ENCODE measurements at places on chromosomes 11 and 22.

DNA sequence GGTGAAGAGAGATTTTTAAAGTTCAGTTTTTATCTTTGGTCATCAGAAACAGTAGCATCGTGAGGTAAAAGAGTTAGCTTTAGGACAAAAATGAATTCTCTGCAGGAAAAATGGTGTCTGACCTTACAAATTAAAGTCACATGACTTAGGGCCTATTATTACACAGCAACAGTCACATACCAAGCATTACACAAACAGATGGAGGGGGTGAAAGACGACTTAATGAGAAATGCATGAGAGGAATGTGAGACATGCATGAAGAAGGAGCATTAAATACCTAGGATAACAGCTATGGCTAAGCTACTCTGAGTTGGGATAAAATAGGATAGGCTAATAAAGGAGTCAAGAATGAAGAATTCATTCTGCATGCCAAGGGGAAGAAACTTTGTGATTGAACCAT lies 77.5 kb downstream of the BLID start:
- H3K4me3 ChIP-seq = no peak overlapping the region
- no peaks in the 10 kb centered on the region for H3K27me3 ChIP-seq
- peaks cover 41% of the 10 kb centered on the region for H3K4me1 ChIP-seq

DNA sequence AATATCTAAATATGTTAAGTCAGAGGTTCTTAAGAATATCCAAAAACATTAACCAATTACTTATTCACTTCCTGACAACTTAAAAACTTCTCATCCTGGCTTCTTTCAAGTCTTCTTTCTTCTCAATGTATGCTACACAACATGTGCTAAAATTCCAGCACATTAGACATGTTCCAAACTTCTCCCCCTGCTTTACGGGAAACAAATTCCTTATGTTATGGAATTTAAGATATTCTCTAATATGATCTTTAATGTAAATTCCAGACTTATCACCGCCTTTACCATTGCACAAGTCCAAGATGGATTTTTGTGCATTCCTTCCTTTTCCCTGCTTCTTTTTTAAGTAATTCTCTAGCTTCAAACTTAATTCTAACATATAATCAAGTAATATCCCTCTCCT lies 964.5 kb upstream of the CHORDC1 start:
- DNase-seq = no peak
- peaks cover 22% of the 10 kb centered on the region for H3K4me1 ChIP-seq
- no peaks in the 10 kb centered on the region for H3K27me3 ChIP-seq
- no peak overlapping the region for H3K4me3 ChIP-seq
- H3K36me3 ChIP-seq = peaks cover 6% of the 10 kb centered on the region

DNA sequence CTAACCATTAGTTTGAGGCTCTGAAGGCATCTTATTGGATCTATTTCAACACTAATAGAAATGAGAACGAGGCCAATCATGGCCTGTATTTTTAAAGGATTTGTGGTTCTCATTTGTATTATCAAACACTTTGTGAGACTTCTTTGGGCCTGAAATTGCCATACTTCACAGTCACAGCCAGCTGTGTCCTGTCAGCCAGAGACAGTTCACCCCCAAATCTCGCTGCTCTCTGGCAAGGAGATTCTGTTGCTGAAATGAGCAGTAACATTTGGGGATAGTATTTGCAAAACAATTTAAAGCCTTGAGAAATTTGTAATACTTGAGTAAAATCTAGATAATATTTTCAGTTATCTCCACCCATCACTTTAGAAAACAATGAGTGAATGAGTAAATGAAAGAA lies 26.9 kb upstream of the TENM4 start:
- no peaks in the 10 kb centered on the region for H3K36me3 ChIP-seq
- no peak overlapping the region for H3K4me3 ChIP-seq
- peaks cover 8% of the 10 kb centered on the region for H3K4me1 ChIP-seq

GRCh38 chr22:46661221-46661851 lies 41.1 kb downstream of the GRAMD4 start:
- no peak overlapping the region for H3K4me3 ChIP-seq
- H3K36me3 ChIP-seq = no peaks in the 10 kb centered on the region
- peak overlapping the region; percentile 27 for H3K27ac ChIP-seq
- no peaks in the 10 kb centered on the region for H3K27me3 ChIP-seq

DNA sequence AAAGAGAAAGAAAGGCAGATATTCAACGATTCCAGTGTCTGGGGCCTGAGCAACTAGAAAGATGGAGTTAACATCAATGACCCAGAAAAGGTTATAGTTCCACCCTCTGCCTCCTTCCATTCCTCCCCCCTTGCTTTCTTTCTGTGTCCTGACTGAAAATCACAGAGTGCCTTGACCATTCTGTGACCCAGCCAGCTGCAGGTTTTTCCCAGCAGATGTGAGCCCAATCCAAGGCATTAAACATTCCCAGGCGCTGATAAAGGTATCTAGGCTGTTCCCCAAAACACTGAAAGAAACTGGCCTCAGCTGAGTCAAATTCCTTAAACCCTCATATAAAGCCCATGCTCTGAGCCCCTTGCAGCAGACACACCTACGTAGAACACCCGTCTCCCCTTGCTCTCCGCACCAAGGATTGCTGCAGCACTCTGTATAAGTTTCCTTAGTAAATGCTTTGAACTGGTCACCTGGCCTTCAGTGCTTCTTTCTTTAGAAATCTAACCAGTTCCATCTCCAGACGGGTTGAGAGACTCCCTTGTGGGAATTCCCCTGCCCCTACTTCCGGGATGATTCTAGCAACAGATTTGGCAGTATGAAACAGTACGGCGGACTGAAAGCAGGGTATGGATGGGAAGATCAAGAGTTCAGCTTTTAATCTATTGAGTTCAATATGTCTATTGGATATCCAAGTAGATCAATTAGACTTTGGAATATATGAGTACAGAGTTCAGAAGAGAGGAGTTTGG lies 48.8 kb upstream of the ZC3H12C start:
- no peaks in the 10 kb centered on the region for H3K36me3 ChIP-seq
- no peaks in the 10 kb centered on the region for H3K27me3 ChIP-seq
- H3K4me3 ChIP-seq = no peak overlapping the region
- DNase-seq = no peak

GRCh38 chr11:12434325-12434654 lies 56.9 kb downstream of the PARVA start:
- peaks cover 44% of the 10 kb centered on the region for H3K4me1 ChIP-seq
- H3K36me3 ChIP-seq = peaks cover 13% of the 10 kb centered on the region
- peak overlapping the region; percentile 85 for H3K27ac ChIP-seq
- H3K4me3 ChIP-seq = no peak overlapping the region
- no peaks in the 10 kb centered on the region for H3K27me3 ChIP-seq

DNA sequence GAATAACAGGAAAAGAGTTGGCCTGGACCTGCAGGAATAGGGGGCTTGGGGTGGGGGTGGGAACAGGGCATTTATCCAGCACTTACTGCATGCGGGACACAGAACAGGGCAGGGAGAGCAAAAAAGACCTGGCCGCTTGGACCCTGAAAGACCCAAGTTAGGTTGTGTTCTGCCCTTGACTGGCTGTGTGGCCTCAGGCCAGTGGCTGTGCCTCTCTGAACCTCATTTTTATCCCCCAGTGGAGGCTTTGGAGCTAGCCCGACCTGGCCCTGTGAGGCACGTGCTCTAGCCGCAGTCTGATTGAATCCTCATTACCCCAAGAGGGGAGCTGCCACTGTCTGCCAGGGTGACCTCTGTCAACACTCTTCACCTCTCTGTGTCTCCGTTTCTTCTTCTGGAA lies 68.7 kb downstream of the MN1 start:
- no peak for DNase-seq
- H3K27ac ChIP-seq = no peak overlapping the region
- no peaks in the 10 kb centered on the region for H3K36me3 ChIP-seq
- H3K27me3 ChIP-seq = peaks cover 4% of the 10 kb centered on the region
- H3K4me3 ChIP-seq = no peak overlapping the region

DNA sequence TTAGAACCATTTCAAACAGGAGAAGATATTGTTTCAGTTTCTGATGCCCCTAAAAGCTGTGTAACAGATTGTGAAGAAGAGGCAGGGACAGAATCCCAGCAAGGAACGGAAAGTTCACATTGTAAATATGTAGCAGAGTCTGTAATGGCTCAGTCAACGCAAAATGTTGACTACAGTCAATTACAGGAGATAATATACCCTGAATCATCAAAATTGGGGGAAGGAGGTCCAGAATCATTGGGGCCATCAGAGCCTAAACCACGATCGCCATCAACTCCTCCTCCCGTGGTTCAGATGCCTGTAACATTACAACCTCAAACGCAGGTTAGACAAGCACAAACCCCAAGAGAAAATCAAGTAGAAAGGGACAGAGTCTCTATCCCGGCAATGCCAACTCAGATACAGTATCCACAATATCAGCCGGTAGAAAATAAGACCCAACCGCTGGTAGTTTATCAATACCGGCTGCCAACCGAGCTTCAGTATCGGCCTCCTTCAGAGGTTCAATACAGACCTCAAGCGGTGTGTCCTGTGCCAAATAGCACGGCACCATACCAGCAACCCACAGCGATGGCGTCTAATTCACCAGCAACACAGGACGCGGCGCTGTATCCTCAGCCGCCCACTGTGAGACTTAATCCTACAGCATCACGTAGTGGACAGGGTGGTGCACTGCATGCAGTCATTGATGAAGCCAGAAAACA lies 40.8 kb downstream of the IGLL1 start:
- H3K36me3 ChIP-seq = peaks cover 3% of the 10 kb centered on the region
- peak overlapping the region; percentile 99 for H3K27ac ChIP-seq
- DNase-seq = peak; percentile 79

DNA sequence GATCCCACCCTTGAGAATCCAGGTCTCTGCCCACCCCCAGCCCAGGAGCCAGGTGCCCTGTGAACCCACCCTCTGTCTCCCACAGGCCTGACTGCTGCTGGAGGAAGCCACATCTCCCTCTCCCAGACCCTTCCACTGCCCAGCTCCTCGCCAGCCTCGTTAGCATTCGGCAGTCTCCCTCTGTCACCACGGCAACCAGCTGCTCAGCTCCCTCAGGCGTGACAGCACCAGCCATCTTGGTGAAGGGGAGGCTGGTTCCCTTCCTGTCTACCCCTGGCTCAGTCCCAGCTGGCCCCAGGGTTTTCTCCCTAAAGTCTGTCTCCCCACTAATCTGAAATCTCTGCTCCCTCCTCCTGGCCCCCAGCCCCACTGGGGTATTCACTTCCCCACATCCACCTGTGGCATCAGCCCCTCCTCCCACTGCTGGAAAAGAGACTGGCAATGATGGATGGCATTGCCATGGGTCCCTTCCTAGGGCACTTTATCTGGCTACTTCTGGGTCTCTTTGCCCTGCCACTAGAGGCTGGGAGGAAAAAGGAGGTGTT lies 28.1 kb downstream of the NRXN2 start:
- peaks cover 89% of the 10 kb centered on the region for H3K27me3 ChIP-seq
- H3K4me3 ChIP-seq = no peak overlapping the region
- no peak for DNase-seq
- H3K27ac ChIP-seq = no peak overlapping the region
- no peaks in the 10 kb centered on the region for H3K36me3 ChIP-seq

DNA sequence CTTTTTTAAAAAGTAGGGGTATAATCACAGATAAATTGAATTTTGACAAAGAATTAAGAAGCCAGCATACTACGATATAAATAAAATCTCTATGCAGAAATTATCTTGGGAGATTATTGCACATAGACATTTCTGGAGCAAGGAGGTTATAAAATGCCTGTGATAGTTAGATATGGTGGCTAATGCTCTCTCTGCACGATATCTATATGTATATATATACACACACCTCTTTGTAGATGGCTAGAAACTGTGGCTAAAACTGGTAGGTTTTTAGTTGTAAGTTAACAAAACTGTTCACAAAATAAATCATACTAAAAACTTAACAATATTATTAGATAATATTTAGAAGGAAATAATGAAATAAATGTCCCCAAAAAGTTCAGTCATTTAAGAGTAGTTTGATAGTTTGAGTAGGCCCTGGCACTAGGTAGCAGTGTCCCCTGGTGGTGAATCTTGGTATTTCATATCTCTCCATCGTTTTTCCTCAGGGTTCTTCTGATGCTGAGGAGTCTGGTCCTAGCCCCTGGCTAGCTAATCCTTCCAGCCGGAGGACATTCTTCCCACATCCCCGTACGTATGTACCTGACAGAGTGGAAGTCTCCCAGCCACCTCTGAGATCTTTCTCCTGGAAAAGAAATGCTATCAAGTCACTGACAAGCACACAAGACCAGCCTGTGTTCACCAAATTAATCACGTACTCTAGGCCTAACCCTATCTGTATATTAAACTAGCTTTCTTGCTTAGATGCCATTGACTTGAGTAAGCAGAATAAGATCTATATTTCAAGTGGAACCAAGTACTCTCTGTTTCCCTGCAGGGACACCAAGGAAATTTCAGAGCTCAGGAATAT lies 32.2 kb downstream of the ART5 start:
- H3K4me1 ChIP-seq = peaks cover 15% of the 10 kb centered on the region
- H3K4me3 ChIP-seq = no peak overlapping the region
- no peaks in the 10 kb centered on the region for H3K36me3 ChIP-seq
- peaks cover 3% of the 10 kb centered on the region for H3K27me3 ChIP-seq
- DNase-seq = no peak

GRCh38 chr11:86805873-86806310 lies 5.5 kb downstream of the PRSS23 start:
- no peaks in the 10 kb centered on the region for H3K27me3 ChIP-seq
- no peak for DNase-seq
- H3K4me3 ChIP-seq = no peak overlapping the region
- peaks cover 56% of the 10 kb centered on the region for H3K4me1 ChIP-seq

DNA sequence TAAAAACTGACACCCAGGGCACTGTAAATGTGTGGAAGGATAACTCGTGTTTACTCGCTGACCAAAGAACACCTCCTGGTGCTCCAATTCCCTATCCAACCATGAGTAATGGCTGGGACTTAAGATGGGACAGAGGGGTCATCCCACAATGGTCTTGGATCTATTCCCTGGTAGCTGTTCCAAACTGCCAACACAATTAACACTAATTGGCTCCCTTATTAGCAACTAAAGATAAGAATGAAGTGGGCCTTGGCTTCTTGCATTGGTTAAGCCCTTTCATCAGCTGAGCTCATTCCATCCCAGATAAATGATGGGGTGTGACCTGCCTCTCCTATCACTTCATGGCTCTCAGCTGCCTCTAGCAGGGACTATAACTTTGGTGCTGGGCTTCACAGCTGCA lies 1.5 kb upstream of the SIK3 start:
- no peaks in the 10 kb centered on the region for H3K27me3 ChIP-seq
- H3K4me3 ChIP-seq = peak overlapping the region; percentile 85
- H3K4me1 ChIP-seq = peaks cover 47% of the 10 kb centered on the region
- peak overlapping the region; percentile 98 for H3K27ac ChIP-seq
- DNase-seq = no peak
- H3K36me3 ChIP-seq = no peaks in the 10 kb centered on the region

GRCh38 chr11:111982019-111982464 lies 43.2 kb upstream of the DLAT start:
- H3K27me3 ChIP-seq = no peaks in the 10 kb centered on the region
- peak overlapping the region; percentile 98 for H3K27ac ChIP-seq
- DNase-seq = no peak
- peaks cover 17% of the 10 kb centered on the region for H3K36me3 ChIP-seq
- peaks cover 50% of the 10 kb centered on the region for H3K4me1 ChIP-seq

GRCh38 chr22:25919452-25919851 lies 177.5 kb downstream of the MYO18B start:
- no peak overlapping the region for H3K4me3 ChIP-seq
- peaks cover 77% of the 10 kb centered on the region for H3K27me3 ChIP-seq
- H3K27ac ChIP-seq = no peak overlapping the region
- no peaks in the 10 kb centered on the region for H3K36me3 ChIP-seq

GRCh38 chr22:31929167-31929930 lies 15.0 kb upstream of the YWHAH start:
- H3K27me3 ChIP-seq = no peaks in the 10 kb centered on the region
- no peak overlapping the region for H3K4me3 ChIP-seq
- peaks cover 11% of the 10 kb centered on the region for H3K4me1 ChIP-seq
- DNase-seq = no peak
- H3K36me3 ChIP-seq = no peaks in the 10 kb centered on the region

- H3K27me3 ChIP-seq = peaks cover 18% of the 10 kb centered on the region
- no peak for DNase-seq
- no peaks in the 10 kb centered on the region for H3K36me3 ChIP-seq
- peaks cover 2% of the 10 kb centered on the region for H3K4me1 ChIP-seq
Measured at GRCh38 chr11:33529461-33529860, 171.2 kb downstream of the C11orf91 start.
